ENCODE measurements at places on chromosomes 7 and 10. TPM values are rescaled to one million over a fixed set of nuclear protein-coding genes. Genes with fewer than 3 reads are reported as not detected.

The C7orf33 gene
- not detected for total RNA-seq

The POLR1F gene
- total RNA-seq: 17.6 TPM

The CHRM2 gene
- total RNA-seq: 40.9 TPM

The OLAH gene
- 0.69 TPM for total RNA-seq

The PCLO gene
- total RNA-seq: 6.0 TPM

The PSD gene
- 12.4 TPM for total RNA-seq
